ENCODE measurements at places on chromosomes 5 and 9. TPM values are rescaled to one million over a fixed set of nuclear protein-coding genes. Genes with fewer than 3 reads are reported as not detected.
A peak's percentile ranks its signal among the peaks of the same experiment; 100 is the strongest.

The CFAP157 gene
- 0.31 TPM for total RNA-seq

The KCNV2 gene
- not detected for total RNA-seq

The TLR4 gene
- total RNA-seq: 9.8 TPM

The PCDHGB1 gene
- total RNA-seq: 4.2 TPM

DNA sequence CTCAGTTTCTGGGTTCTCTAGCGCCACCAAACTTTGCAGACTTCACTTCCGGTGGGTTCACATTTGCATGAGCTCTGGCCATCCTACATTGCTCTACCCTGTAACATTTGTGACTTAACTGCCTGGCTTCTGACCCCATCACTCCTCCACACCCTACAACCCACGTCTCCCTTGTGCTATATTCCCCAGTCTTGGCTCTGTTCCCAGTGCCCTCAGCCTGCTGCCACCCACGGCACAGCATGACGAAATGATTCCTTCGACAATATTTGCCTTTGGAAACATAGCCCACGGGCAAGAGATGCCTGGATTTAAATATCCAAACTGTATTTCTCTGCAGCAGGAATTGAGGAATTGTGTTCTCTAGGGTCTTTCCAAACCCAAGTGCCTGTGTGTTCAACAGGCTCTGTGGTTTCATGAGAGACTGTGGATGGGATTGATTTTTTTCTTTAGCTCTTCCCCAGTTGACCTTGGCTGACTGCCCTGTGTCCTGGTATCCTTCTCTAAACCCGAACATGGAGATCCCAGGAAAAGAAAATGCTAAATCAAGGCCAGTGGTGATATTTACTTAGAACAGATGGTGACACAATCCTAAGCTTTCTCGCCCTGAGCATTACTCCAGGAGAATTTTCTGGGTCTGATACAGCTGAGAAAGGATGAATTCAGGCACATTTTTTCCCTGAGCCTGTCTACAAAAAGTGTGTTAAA lies 44.4 kb upstream of the GRIA1 start:
- no peaks in the 10 kb centered on the region for H3K36me3 ChIP-seq
- H3K4me3 ChIP-seq: no peak overlapping the region
- no peak for ATAC-seq

DNA sequence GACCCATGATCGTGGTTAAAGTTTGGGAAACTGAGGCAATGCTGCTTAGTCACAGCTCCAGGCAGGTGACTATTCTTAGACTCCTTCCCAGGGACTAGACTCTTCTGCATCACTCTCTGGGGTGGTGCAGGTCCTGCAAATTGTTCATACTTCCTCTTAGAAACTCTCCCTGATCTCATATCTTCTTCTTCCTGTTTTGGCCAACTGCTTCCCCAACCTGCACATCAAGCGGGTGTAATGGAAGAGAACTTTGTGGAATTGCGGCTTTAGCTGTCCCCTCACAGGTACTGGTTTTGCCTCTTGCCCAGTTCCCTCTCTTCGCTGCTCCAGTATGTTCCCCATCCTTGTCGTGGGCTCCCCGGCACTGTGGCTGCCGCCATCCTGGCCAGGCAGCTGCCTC lies 111.5 kb upstream of the CTSL start:
- H3K27ac ChIP-seq: peak overlapping the region; percentile 29

DNA sequence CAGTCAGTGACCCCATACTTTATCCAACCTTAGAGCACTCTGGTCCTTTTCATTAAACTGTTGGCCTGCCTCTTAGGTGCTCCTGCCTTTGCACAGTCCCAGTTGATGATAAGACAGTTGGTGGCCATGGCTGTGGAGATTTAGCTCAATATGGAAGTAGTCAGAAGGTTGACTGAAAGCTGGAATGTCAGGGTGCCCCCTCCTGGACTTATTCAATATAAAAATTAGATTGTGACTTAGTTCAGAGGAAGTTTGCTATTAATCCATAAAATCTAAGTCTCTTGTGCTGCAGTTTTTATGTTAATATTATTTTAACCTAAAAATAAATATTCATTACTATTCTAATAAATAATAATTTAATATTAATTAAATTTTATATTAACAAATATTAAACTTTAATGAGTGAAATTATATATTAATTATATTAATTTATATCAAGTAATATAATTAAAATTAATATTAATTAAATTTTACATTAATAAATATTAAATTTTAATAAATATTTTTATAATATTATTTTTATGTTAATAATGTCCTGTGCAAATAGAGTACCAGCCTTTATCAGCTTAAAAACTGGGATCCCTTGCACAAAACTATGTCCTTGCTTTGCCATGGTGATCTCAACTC lies 77.7 kb upstream of the ADAMTSL1 start:
- no peaks in the 10 kb centered on the region for H3K27me3 ChIP-seq
- no peak overlapping the region for H3K4me3 ChIP-seq
- no peak overlapping the region for H3K27ac ChIP-seq
- H3K4me1 ChIP-seq: peaks cover 45% of the 10 kb centered on the region
- no peaks in the 10 kb centered on the region for H3K36me3 ChIP-seq

GRCh38 chr5:122719991-122720746 lies 54.7 kb upstream of the SNX2 start:
- no peak overlapping the region for H3K27ac ChIP-seq
- no peak for ATAC-seq
- no peaks in the 10 kb centered on the region for H3K36me3 ChIP-seq
- no peaks in the 10 kb centered on the region for H3K27me3 ChIP-seq
- H3K4me1 ChIP-seq: no peaks in the 10 kb centered on the region
